ENCODE measurements at places on chromosomes 5 and 9.

DNA sequence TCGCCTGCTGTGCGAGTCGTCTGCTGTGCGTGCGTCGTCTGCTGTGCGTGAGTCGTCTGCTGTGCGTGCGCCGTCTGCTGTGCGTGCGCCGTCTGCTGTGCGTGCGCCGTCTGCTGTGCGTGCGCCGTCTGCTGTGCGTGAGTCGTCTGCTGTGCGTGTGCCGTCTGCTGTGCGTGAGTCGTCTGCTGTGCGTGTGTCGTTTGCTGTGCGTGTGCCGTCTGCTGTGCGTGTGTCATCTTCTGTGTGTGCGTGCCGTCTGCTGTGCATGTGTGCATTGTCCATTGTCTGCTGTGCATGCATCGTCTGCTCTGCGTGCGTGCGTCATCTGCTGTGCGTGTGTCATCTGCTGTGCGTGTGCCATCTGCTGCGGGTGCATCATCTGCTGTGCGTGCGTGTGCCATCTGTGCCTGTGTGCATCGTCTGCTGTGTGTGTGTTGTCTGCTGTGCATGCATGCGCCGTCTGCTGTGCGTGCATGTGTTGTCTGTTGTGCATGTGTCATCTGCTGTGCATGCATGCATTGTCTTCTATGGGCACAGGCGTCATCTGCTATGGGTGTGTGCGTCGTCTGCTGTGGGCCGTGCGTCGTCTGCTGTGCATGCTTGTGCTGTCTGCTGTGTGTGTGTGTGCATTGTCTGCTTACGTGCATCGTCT lies 68.6 kb upstream of the IRX4 start:
- DNase-seq = no peak

- no peak for DNase-seq
Observed at GRCh38 chr5:38467353-38468040, 88.9 kb downstream of the LIFR start.

- no peak for DNase-seq
Observed at GRCh38 chr5:74294231-74294705, 346.3 kb downstream of the ENC1 start.

DNA sequence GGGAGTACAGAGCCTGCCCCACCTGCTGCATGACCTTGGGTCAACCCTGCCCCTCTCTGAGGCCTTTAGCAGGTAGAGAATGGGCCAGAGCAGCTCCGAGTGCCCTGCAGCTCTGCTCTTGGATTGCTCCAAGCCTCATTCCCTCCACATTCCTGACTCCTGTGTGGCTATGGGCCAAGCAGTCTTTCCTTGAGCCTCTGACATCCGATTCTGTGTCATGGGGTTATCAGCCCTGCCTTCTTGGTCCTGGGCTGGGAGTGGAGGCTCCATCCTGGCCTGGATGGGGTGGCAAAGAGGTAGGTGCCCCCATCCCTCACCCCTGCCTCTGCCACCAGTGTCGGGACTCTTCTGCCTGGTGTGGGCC lies 13.7 kb downstream of the FPGS start:
- no peak for DNase-seq

DNA sequence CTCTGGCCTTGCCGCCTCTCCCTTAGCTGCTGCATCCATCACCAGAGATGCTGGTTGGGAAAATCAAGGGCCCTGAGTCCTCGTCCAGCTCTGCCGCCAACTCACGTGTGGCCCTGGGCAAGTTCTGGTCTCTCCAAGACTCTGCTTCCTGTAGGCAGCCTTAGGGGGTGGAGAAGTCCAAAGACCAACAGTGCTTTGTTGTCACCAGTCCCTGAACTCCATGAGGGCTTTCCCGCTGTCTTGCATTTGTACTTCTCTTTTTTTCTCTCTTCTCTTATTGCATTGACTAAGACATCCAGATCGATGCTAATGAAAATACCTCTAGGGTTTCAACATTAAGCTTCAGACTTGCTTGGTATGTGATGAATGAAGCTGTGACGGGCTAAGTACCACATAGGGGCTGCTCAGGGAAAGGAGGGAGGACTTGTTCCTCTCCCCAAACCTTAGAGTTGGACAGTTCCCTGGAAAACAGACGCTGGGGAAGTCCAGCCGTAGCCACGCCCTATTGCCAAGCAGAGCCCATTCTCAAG lies 63.7 kb upstream of the STXBP1 start:
- DNase-seq = no peak

- DNase-seq = no peak
Observed at GRCh38 chr5:169009123-169009522, 291.8 kb downstream of the SLIT3 start.

DNA sequence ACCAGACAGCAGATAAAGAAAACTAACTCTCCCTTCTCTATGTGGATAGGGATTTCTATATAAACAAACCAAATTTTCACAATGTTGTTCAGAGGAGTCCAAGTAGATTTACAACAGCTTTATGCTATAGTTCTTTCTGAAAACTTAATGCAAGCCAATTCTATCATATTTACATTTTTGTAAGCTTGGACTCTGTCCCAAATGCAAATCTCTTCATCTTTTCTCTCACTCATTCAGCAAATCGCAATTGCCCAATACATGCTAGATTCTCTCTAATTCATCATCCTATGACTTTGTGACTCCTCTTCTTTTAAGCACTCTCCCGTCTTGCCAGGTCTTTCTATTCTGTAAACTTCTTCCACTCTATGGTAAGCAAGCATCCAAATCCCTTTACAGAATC lies 39.1 kb upstream of the UGT3A2 start:
- no peak for DNase-seq

GRCh38 chr9:15505921-15506320 lies 4.8 kb downstream of the PSIP1 start:
- DNase-seq = no peak

DNA sequence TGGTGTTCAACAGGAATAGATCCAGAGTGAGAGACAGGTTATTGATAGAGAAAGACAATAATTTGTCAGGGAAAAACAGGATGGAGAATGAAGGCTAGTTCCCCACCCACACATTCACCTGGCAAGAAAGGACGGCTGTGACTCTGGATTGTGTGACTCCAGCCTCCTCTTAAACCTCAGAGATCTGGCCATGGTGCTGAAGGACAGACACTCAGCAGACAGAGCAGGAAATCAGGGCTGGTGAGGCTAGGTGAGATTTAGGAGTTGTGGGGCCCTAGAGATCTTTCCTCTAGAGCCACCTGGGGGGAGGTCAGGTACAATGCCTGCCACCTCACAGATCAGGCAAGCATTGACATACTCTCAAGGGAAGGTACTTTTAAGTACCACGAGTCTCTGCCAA lies 15.2 kb downstream of the OR1B1 start:
- no peak for DNase-seq

DNA sequence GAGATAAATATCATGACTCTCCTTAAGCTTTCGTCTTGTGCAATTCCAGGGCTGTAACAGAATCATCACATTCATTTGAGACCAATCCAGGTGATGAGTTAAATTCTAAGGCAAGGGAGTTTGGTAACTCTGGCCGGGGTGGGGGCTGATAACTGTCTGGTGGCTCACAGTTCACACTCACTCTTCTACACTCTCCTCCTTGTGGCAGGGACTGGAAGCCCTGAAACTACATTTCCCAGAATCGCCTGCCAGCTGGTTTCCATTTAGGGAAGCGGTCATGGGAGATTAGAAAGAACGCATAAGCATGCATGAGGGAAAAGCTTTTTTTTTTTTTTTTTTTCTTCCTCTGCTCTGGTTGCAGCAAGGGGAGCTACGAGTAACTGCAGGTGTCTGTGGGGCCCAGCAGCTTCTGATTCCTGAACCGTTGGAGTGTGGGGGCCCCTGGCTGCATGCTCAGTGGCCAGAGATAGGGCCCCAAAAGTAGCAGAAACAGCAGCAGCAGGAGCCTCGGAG lies 154.8 kb upstream of the TBC1D2 start:
- no peak for DNase-seq

GRCh38 chr9:72844440-72844768 lies 108.4 kb downstream of the ALDH1A1 start:
- DNase-seq = no peak

DNA sequence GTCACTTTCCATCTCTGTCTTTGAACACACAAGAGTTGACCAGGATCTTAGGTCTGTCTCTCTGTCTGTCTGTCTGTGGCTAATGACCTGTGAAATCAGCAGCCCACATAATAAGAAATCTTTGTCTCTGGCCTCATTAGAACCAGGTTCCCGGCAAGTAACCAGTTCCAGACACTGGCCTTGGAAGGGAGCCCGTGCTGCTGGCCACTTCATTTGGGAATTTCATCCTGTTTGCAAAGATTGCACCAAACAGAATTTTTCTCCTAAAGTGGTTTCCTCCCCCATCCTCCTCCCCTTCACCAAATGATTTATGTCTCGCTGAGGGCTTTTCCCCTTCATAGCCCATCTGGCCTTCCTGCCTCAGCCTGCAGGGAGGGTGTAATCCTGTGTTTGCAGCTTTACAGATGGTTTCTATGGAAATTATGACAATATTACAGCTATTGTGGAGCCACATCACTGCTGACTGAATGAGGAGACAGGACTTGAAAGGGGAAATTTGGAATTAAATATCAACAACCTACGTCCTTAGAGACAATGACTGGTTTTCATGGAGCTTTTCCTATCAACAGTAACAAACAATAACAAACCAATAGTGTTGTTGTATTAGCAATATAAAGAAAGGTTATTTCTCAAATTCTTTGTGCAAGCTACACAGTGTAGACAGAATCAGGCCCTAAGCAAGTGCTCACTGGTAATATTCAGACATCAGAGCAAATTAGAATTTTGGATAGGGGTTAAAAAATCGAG lies 25.7 kb downstream of the DPYSL3 start:
- DNase-seq = no peak

Data from stimulated activated CD8-positive, alpha-beta memory T cell treated with anti-CD3 and anti-CD28 coated beads, Interleukin-4, amount 100 ng/mL, for 4 hours (primary cell).